BJ (cell line): ENCODE measurements at places on chromosomes 16 and 17. TPM values are rescaled to one million over a fixed set of nuclear protein-coding genes. Genes with fewer than 3 reads are reported as not detected.

Gene PIPOX
- 0.40 and 1.1 TPM in 2 replicates for polyA plus RNA-seq

Gene EPOP
- polyA plus RNA-seq: 0.52 and 0.55 TPM in 2 replicates

Gene KLHL36
- polyA plus RNA-seq: 33.2 and 43.7 TPM in 2 replicates

GRCh38 chr17:36931697-36932382, 5.4 kb upstream of the LHX1 start:
- no peak for DNase-seq

DNA sequence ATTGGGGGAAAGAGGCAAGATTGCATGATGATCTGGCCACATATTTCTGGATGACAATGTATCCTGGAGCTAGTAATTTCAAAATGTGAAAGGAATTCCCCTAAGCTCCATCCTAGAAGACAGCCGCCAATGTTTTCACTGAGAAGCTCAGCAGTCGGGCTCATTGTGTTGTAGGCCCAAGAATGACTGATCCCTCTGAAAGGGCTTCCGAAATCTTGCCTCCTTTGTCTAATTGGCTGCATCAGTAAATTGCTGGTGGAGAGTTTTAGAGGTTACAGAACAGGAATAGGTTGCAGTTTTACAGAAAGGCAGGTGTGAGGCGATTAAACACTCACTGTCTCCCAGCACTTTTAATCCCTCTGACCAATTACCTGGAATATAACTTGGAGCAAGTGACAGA, 464.1 kb upstream of the SALL1 start:
- DNase-seq: no peak

GRCh38 chr16:379961-380761, 1.6 kb downstream of the PGAP6 start:
- no peak for DNase-seq
